ENCODE measurements at places on chromosomes 11 and 22.

DNA sequence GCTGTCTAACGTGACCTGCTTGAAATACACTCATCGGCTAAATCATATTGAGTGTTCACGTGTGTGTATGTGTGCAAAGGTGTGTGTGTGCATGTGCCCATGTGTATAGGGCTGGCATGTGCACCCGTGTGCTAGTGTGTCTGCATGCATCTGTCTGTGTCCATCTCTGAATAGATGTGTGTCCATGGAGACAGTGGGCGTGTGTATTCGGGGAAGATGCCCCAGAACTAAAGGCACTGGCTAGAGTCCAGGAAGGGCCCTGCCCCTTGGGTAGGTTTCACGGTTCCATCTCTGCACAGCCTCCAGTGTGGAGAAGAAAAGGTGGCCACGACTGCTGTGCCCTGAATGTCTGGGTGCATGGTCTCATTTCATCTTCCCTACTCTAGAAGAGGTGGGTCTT, 220.3 kb downstream of the MN1 start:
- DNase-seq: no peak

GRCh38 chr11:113684496-113684895, 21.6 kb downstream of the TMPRSS5 start:
- no peak for DNase-seq

DNA sequence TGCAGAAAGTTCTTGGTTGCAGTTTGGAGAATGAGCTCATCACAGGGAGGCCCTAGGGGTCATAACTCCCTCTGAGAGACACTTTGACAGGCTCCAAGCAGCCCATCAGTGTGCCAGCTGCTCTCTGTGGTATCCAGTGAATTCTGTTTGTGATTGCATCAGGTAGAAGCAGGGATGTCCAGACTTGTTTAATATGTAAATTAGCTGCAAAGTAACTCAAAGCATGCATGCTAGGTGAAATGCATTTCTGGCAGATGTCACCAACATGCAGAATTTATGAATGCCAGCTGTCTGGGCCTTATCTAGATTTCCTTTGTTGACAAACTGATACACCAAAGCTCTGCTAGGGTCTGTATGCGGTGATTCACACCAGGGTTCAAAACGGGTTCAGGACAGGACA, 123.6 kb upstream of the MTNR1B start:
- DNase-seq: no peak

- DNase-seq: no peak
Measured at GRCh38 chr11:27348340-27348873, 14.6 kb downstream of the CCDC34 start.

GRCh38 chr11:85137597-85137996, 489.5 kb downstream of the DLG2 start:
- DNase-seq: no peak

DNA sequence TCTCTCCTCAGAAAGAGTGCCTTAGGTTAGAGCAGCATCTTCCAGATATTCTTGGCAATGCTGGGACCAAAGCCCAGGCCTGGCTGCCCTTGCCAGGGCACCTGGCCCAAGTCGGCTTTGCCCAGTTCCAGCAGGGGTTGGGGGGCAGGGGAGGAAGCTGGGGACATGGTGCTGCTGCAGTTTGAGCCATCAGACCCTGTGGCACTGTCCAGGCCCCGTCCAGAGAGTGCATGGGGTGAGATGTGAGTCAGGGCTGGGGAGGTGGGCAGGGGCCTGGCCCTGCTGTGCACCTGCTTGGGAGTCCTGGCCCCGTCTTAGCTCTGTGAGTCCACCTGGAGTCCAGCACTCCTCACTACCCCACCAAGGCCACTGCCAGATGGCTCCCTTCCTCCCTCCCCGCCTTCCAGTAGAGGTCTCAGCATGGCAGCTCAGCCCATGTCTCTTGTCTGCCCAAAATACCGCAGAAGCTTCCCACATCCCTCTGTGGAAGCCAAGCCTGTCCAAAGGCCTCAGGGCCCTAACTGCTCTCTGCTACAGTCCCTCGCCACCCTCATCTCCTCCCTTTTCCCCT, 16.6 kb downstream of the DERL3 start:
- no peak for DNase-seq

DNA sequence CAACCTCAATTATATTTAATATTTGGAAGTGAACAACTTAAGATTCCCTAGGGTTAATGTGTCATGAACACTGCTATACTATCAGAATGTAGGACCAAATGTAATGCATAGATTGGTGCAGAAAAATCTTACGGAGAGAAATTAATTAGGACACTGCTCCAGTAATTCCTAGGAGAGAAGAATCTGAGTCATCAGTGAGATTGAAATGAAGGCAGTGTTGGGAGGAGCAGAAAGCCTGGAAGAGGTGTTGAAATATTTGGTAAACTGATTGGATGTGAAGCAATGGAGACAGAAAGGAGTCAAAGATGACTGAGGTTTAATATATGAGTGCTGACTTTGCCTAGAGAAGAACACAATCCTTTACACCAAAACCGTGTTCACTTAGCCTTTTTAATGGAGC, 836.0 kb downstream of the FAM181B start:
- DNase-seq: no peak

DNA sequence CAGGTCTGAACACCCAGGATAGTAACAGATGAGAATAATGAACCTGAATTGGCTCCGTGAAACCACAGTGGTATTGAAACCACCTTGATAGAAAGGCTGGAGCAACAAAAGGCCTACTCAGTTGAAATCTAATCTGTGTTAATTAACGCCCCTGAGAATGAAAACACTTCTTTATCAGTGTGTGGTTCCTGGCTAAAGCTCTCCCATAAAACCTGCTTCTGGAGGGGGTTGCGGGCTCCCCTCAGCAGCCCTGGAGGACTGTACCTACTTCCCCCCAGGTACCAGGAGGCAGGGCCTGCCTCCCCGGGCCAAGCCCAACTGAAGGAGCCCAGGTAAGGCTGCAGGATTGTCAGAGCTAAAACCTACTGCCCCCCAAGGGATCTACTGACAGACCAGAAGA, 54.6 kb downstream of the PLEKHA7 start:
- no peak for DNase-seq

DNA sequence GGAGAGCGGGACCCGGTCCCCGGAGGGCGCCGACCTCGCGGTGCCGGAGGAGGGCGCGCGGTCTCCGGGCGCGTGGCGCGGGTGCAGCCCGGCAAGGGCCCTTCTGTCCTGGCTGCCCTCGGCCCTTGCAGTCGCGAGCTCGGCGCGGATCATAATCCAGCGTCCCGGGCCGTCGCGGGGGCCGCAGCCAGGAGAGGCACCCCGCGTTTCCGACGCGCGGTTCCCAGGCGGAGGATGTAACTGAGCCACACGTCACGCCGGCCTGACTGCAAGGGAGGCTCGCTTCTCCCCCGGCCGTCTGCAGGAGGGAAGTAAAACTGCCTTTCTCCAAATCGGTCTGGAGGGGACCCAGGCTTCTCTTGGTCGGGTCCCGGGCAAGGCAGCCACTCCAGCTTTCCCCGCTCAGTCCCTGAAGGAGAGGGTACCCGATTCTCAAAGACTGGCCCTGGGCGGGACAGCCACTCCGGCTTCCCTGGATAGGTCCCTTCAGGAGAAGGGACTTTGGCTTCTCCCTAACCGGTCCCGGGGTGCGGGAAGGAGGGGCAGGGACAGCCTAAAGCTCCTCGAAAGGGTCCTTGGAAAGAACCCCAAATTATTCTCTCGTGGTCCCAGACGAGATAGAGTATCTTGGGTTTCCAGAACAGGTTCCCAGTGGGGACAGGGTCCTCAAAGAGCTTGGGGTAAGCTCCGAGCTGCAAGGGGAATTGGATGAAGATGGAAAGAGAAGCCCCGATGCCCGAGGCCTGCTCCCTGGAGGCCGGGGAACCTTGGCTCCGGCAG, 836 bp downstream of the SPON1 start:
- DNase-seq: no peak

DNA sequence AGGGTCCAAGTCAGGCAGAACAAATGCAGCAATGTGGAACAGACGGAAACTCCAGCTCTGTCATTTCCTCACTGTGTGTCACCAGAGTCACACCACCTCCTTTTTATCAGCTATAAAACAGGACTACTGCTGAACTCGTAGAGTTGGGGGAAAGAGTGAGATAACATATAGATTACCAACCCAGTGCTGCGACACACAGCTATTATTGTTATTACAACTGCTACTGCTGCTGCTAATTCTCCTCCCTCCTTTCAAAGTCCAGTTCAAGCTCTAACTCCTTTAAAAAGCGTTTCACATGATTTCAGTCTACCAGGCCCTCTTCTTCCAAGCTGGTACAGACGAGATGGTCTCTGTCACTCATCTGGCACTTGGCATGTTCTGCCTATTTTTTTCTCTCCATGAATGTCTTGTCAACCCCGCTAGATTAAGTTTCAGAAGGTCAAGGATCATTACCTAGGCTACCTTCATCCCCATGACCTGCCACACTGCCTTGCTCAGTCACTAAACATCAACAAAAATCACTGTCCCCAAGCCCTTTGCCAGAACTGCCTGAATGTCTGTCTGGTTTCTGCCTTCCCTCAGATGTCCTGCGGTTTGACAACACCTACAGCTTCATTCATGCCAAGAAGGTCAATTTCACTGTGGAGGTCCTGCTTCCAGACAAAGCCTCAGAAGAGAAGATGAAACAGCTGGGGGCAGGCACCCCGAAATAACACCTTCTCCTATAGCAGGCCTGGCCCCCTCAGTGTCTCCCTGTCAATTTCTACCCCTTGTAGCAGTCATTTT, 3.7 kb upstream of the MTFP1 start:
- DNase-seq: no peak

DNA sequence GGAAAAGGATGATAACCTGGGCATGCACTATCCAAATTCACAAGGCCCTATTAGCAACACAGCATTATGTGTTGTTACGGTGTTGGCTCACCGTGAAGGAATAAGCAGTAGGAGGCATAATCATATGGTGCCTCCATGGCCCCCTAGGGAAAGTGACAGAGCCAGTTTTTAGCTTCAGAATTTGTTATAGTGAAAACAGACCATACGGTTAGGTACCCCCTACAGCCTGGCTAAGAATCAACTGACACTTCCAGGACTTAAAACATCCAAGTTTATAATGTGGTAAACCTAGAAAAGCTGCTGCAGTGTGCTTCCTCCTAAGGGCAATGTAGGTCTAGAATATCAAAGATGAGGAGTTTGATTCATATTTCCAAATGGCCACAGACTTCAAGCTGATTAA, 30.4 kb downstream of the KIF18A start:
- no peak for DNase-seq

GRCh38 chr11:41458641-41459040, 811 bp downstream of the LRRC4C start:
- DNase-seq: no peak

DNA sequence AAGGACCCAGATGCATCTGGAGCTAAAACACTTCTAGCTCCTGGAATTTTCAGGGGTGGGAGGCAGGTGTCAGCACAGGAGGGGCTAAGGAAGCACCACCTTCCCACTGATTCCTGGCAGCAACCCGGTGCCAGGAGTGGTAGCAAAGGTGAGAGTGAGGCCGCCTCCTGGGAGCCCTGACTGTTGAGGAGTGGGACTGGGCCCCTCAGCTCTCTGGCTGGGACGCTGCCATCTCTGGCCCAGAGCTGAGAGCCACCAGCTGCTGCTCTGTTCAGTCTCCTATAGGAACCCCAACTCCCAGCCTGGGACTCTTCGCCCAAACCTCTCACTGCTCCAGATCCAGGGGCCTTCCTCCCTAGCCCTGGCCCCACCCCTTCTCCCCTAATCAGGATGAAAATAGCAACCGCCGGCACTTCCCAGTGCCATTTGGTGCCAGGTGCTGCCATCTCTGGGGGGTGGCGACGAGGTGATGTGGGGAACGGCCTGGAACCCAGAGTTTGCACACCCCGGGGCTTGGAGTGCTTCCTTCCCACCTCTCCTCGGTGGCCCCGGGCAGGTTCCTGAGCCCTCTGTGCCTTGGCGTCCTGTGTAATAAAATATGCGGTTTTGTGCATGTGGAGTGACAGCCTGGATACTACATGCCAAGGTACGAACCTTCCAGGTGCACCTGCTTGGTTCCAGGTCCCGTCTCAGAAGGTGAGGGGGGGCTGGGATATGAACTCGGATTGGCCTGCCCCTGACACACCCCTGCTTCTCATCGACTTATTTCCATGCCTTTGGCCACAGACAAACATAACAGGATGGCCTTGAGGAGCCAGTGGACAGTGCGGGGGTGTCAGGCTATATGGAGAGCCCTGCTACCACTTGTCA, 35.7 kb upstream of the CELSR1 start:
- no peak for DNase-seq

DNA sequence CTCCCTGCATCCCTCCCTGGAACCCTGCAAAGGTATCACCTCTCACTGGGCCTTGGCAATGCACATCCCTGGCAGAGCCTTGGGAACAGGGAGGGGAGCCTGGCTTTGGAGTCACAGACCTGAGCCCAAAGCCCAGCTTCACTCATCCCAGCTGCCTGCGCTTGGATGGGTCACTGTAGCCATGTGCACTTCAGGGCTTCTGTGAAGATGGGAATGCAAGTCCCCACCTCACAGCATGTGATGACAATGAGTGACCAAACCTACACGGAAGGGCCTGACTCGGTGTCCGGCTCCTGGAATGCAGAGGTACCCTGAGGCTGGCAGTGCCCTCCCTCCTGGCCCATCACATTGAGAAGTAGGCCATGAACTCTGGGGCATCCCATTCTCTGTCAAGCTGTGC, 22.8 kb upstream of the BAIAP2L2 start:
- DNase-seq: no peak

GRCh38 chr22:44442851-44443595, 55.0 kb downstream of the RTL6 start:
- DNase-seq: no peak

DNA sequence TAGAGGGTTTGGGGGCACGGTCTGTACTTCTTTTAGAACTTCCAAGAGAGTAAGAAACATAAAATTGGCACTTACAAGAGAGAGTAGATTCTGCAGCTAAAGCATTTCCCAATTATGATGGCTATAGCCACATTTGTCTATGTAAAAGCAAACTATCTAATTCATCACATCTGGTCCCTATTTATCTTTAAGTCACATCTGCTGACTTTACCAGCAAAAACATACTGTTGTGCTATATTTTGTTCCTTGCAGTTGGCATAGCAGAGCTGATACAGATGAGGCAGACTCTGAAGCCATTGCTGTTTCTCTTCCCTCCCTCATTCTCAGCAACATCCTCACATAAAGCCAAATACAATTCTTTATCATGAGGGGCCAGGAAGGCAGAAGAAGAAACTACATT, 1533.5 kb upstream of the RAG2 start:
- no peak for DNase-seq

DNA sequence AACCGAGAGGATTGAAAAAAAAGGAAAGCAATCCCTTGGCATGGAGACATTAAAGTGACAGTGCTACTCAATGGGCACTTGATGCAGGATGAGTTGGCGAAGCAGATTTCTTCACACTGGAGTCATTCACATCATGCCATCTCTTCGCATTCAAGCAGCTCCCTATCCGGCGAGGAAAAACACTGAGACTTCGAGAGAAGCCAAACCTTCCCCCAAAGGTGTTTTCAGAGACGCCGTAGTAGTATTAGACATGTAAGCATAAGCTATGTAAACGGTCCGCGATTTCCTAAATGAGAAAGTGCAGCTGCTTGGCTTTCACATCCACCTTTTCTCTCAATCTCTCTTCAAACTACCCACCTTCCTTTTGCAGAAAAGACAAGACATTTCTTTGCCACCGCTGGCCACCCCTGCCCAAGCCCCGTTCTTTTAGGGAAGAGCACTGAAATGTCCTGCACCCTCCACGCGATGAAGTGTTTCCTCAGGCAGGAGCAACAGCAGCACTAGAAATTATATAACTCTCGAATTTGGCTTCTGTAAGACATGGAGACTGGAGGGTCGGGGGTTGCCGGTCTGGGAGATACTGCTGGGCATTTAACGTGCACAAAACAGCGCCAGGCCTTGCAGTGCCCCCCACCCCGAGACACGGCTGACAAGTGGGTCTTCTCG, at the start of gene DLG2:
TSS of gene DLG2 (minus strand) at position 13 of the 666 bp plus-strand sequence.
- no peak for DNase-seq

- no peak for DNase-seq
Measured at GRCh38 chr11:22800482-22800881, 29.1 kb downstream of the SVIP start.

Data from stimulated activated CD4-positive, alpha-beta T cell treated with anti-CD3 and anti-CD28 coated beads, Interleukin-1b, Interleukin-23, amount 100 ng/mL, for 1 hour (primary cell).